ENCODE measurements at places on chromosomes 6 and 20.

GRCh38 chr20:24382331-24382730 is 87.1 kb upstream of the SYNDIG1 start:
- no peak for DNase-seq

GRCh38 chr20:5100684-5101347 is 18.9 kb downstream of the PCNA start:
- DNase-seq: peak; percentile 71

DNA sequence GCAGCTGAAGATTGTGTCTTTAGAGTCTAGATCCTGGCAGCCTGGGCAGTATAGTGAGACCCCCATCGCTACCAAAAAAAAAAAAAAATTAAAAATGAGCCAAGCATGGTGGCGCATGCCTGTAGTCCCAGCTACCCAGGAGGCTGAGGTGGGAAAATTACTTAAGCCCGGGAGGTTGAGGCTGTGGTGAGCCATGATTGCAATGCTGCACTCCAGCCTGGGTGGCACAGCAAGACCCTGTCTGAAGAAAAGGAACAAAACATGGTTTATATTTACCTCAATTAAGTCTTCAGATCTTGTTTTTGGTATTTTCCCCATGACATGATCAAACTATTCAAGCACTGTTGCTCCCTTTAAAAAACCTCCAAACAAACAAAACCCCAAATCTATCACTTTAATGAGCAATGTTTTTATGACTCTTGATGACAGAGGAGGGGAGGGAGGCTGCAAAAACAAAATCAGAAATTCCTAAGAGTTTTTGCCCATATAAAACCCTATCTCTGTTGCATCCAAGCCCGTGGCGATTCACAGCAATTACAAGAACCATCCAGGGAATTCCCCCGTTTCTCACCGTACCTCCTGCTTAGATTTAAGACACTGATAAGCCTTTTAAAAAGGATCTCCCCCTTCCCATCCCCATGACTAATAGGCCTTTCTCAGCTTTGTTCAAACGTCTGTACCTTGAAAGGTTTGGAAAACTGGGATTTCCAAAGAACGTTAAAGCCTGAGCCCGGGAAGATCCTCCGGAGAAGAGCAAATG is 259.9 kb downstream of the BMP7 start:
- no peak for DNase-seq

DNA sequence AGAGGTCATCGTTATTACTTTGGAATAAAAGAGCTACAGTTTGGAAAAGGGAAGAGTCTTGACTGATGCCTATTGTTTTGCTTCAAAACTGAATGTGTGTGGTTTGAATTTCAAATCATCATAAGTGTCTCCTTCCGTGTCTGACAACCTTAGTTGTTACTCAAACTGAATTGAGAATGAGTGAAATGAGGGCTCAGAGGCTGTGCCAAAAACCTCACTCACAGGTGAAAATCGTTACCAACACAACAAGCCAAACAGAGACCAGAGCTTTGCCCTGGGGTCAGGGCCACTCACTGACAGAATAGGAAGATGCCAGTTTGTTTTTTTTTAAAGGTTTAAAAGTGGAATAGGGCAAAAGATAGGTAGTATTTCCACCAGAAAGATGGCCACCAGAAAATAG is 15.2 kb upstream of the SIRT5 start:
- DNase-seq: no peak

DNA sequence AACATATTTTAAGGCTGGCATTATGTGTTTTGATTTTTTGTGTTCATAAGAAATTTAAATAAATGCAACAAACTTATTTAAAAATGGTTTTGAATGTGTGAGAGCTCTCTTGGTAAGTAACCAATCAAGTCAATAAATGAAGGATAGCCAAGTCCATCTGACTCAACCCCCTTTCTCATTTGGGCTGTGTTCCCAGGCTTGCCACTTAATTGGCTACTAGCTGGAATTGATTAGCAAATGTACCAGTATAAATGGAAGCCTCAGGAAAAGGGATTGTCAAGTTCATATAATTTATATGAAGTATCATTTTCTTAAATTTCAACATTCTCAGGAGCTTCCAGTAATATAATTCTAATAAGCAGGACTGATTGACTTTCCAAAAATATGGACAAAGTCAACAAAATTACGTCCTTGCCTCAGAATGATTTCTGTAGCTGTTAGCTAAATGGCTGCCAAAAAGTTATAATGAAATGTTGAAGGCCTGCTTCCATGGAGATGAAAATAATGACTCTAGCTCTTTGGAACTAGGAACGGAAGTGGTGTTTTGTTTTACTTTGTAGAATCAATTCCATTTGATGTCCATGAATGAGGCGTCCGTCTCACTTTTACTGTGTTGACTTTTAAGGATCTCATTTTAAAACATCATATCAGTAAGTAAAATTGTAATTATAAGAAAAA is 614.9 kb downstream of the CDH26 start:
- no peak for DNase-seq

GRCh38 chr20:57400821-57401564 is 9.8 kb downstream of the RBM38 start:
- no peak for DNase-seq

DNA sequence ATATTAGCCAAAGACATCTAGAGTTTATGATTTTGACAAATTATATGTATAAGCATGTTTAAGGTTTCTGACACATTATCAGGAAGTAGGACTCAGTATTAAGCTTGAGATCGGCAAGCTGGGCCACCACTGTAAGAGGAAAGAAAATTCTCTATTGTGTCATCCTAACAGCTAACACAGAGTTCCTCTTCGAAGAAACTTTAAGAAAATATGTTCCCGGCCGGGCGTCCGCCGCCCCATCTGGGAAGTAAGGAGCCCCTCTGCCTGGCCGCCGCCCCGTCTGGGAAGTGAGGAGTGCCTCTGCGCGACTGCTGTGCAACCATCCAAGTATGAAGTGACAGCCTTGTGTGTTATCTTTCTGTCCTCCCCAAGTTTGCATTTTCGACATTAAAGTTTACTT is 23.0 kb downstream of the USP49 start:
- no peak for DNase-seq

- DNase-seq: no peak
Measured at GRCh38 chr6:161870236-161870901, 596.5 kb upstream of the AGPAT4 start.

Data from stimulated activated CD4-positive, alpha-beta T cell treated with anti-CD3 and anti-CD28 coated beads, Interleukin-1b, Interleukin-23, amount 100 ng/mL, for 4 hours (primary cell).